ENCODE measurements at places on chromosomes 12 and 14.

- DNase-seq, result no peak
Measured at GRCh38 chr12:124698211-124698997, 131.0 kb upstream of the NCOR2 start.

GRCh38 chr12:99027461-99027860 lies 382.4 kb downstream of the APAF1 start:
- no peak for DNase-seq

DNA sequence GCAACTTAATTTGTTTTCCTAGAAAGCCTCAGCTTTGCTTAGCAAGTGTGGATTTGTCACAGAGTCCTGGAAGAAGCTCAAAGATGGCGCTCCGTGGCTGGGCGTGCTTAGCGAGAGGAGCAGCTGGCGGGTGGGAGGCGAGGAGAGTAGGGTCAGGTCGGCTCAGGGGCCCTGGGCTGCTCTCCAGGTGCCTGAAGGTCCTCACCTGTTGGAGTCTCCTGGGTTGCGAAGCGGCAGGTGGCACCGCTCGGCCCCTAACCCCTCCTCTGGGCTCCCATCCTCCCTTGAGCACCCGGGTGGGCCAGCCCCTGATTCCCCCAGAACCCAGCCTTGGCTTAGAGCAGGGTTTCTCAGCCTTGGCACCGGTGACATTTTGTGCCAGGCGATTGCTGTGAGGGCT lies 25.1 kb downstream of the LRTM2 start:
- DNase-seq, result no peak

DNA sequence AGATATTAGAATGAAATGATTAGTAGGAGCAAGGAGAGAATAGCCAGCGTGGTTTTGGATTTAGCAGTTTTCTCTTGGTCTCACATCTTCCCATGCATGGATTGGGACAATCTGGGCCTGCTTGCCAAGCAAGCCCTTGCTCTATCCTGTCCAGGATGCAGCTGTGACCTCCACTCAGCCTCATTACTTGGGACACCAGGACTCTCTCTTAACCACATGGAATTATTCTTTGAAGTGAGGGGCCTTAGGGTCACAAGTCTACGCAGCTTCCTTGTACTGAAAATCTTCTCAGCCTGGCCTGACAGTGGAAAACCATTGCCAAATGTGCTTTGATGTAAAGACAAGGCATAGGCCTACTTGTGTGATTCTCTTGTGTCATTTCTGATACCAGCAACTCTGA lies 28.0 kb upstream of the DCN start:
- DNase-seq, result no peak

GRCh38 chr12:131939007-131939406 lies 9.9 kb downstream of the PUS1 start:
- DNase-seq, result no peak

DNA sequence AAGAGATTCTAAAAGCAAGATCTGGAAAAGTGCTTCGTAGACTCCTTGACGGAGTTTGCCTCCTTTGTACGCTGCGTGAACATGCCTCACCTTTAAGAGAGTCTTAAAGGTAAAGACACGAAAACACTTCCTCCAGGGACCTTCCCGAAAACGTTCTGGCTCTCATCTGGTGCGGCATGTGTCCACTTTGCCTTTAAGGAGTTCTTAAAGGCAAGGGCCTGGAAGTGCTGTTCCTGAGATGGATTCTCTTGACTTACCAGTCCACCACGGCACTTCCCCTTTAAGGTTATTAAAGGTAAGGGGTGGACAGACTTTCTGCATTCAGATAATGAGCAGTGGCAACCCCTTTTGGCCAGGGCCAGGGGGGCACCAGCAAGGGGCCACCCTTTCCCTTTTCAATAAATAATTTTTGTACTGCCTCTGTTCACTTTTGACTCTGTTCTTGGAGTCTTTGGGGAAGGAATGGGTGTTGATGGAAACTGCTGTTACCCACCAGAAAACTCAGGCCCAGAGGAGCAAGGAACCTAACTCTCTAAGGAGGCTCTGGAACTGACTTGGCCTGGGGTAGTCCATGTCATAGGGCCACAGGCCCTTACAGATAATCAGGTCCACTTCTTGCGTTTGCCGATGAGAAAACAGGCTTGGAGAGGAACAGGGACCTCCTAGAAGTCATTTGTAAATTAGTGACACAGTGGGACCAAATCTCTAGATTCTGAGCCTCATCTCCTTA lies 4.4 kb downstream of the REM2 start:
- DNase-seq, result no peak

DNA sequence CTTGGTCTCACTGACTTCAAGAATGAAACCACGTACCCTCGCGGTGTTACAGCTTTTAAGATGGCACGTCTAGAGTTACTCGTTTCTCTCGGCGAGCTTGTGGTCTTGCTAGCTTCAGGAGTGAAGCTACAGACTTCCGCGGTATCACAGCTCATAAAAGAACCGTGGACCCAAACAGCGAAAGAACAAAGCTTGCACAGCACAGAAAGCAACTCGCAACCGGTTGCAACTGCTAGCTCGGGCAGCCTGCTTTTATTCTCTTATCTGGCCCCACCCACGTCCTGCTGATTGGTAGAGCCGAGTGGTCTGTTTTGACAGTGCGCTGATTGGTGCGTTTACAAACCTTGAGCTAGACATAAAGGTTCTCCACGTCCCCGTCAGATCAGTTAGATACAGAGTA lies 4.2 kb upstream of the CLEC4C start:
- DNase-seq, result no peak

DNA sequence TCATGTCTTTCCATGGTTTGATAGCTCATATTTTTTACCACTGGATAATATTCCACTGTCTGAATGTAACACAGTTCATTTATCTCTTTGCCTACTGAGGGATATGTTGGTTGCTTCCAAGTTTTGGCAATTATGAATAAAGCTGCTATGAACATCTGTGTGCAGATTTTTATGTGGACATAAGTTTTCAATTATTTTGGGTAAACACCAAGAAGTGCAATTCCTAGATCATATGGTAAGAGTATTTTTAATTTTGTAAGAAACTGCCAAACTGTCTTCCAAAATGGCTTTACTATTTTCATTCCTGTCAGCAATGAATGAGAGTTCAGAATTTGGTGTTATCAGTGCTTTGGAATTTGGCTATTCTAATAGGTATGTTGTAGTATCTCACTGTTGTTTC lies 43.7 kb upstream of the SLC35F4 start:
- no peak for DNase-seq

DNA sequence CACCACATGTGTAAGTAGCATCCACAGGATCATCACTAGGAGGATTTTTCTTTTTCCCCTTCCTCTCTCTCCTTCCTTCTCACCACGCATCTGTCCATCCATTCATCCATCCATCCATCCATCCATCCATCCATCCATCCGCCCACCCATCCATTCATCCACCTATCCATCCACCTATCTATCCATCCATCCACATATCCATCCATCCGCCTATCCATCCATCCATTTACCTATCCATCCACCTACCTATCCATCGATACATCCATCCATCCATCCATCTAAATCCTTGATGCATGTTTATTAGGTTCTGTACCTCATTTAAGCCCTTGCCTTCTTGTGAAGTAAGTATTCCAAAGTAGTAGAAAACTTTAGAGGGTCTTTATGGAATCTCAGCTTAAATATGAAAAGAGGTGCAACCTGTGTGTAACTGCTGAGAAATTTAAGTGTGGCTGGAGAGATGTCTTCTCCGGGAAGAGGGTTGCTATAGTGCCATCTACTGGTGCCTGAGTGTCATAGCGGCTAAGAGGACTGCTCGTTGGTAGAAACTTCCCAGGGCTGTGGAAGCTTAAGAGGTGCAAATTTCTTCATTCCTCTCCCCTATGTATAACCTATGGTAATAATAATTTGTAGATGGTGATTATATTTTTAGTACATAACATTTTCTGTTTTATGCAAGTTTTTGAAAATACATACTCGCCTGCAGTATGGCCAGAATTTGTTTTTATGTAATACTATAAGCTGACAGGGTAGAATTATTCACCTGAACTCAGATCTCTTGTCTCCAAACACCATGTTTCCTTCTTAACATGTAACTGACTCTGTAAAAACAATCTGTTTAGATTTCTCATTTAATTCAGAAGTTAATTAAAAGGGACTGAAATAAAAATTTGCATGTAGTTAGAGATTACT lies 46.0 kb downstream of the MYO1H start:
- DNase-seq, result peak; percentile 55

GRCh38 chr14:94907626-94908261 lies 137.8 kb upstream of the GSC start:
- DNase-seq, result no peak

- no peak for DNase-seq
Measured at GRCh38 chr14:43674273-43674672, 832.8 kb downstream of the FSCB start.

DNA sequence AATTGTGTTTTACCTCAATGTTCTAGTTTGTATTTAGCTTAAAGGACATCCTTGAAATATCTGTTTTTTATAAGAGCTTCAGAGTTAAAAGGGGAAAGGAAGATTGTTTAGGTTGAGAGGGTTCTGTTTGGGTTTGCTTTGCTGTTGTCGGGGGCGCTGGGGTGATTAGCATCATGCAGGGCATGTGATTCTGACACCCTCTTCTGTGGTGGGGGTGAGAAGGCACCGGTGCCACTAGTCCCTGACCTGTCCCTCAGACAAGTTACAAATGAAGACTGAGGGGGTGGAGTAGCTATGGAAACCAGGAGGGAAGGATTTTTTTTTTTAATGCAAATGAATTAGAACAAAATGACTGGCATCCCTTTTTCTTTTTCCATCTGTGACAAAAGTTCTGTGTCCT lies 291.3 kb downstream of the RPAP3 start:
- DNase-seq, result no peak

GRCh38 chr14:76920331-76921087 lies 94.3 kb downstream of the LRRC74A start:
- DNase-seq, result peak; percentile 84

DNA sequence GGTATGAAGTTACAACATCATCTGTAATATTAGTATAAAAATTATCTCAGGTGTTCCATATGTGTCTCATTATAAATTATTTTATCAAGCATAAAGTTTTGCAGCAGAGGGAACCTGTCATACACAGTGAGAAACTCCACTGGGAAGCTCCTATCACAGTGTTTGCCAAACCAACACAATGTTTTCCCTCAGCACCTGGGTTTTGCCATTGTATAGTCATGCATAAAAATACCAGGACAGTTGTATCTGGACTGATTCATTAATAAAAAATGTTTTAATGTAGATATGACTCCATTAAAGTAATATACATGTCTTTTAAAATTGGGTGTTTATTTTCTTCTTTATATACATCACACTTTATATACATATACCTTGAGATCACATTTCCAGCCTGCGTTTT lies 56.6 kb downstream of the METTL25 start:
- no peak for DNase-seq

DNA sequence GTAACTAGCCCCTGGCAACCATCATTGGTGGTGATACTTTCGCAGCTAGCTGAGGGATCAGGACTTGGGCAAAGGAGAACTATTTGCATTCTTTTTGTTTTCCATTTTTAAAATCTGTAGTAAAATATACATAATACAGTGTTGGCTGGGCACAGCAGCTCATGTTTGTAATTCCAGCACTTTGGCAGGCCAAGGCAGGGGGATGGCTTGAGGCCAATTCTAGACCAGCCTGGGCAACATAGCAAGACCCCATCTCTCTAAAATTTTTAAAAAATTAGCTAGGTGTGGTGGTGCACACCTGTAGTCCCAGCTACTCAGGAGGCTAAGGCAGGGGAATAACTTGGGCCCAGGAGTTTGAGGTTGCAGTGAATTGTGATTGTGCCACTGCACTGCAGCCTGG lies 20.0 kb downstream of the TFCP2 start:
- no peak for DNase-seq

DNA sequence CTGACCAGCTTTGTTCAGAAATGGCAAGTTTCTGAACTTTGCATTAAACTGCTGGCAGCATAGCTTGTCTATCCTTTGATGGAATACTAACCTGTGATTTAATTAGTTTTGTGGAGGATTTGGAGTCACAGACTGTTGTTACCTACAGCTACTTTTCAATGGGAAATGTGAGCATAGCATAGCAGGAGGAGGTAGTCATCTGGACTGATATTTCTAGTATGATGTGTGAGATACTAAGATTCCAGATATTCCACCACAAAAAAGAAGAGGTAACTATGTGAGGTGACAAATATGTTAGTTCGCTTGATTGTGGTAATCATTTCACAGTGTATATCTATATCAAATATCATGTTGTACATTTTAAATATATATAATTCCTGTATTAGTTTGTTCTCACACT lies 833.0 kb downstream of the SLC6A15 start:
- no peak for DNase-seq

GRCh38 chr14:25044106-25044698 lies 5.7 kb downstream of the STXBP6 start:
- DNase-seq, result no peak

GRCh38 chr12:52443966-52444365 lies 8.0 kb downstream of the KRT6B start:
- no peak for DNase-seq

- no peak for DNase-seq
Measured at GRCh38 chr14:30603402-30603801, 18.7 kb upstream of the SCFD1 start.

DNA sequence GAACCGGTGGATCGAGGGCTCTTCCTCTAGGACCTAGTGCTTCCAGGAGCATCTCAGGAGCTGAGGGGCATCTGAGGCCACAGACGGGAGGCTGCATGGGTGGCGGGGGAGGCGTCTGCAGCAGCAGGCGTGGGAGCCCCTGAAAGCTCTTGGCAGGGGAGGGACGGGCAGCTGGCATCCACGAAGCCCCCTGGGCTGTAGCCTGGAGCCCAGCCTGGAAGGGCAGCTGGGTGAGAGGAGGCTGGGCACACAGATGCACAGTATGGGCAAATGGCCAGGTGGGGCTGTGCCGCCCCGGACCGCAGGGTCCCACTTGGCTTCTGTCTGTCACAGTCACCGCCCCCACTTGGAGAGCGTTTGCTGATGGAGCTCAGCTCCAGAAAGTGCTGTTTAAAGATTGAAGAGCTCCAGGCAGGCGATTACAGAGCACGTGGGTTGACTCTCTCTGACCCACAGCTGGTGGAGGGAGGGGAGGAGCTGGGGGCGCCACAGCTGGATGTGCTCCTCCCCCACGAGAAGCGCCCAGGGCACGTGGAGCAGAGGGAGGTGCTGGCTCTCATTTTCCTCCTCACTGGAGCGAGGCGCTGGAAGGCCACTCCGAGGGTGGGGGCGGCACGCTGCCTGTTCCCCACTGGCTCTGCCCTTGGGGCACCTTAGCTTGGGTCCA lies 155.0 kb upstream of the C14orf180 start:
- peak; percentile 82 for DNase-seq

GRCh38 chr14:57747036-57747435 lies 118.9 kb downstream of the SLC35F4 start:
- DNase-seq, result no peak

Measured in NCI-H2081 (cell line).